ENCODE measurements at places on chromosomes 13 and 19.

- DNase-seq, result no peak
Measured at GRCh38 chr19:45428384-45429231, 4.9 kb upstream of the ERCC1 start.

- no peak for DNase-seq
Measured at GRCh38 chr13:43905435-43906031, 25.8 kb downstream of the LACC1 start.

- no peak for DNase-seq
Measured at GRCh38 chr19:3514930-3515329, 8.8 kb downstream of the FZR1 start.

DNA sequence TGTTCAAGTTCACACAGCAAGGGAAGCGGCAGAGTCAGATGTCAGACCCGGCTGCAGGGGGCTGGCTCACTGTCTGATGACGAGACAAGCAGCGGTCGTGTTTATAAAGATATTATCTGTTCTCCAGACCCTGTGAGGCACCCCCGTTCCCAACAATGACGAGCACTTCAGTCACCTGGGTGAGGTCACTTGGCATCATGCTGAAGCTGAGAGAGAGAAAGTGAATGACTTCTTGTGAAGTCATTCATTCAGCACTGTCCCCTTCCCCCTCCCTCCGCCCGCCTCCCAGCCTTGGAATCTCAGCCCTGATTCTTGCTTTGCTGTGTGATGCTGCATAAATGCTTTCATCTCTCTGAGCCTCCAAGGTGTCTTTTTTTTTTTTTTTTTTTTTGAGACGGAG, 4.9 kb upstream of the LYPD3 start:
- no peak for DNase-seq

DNA sequence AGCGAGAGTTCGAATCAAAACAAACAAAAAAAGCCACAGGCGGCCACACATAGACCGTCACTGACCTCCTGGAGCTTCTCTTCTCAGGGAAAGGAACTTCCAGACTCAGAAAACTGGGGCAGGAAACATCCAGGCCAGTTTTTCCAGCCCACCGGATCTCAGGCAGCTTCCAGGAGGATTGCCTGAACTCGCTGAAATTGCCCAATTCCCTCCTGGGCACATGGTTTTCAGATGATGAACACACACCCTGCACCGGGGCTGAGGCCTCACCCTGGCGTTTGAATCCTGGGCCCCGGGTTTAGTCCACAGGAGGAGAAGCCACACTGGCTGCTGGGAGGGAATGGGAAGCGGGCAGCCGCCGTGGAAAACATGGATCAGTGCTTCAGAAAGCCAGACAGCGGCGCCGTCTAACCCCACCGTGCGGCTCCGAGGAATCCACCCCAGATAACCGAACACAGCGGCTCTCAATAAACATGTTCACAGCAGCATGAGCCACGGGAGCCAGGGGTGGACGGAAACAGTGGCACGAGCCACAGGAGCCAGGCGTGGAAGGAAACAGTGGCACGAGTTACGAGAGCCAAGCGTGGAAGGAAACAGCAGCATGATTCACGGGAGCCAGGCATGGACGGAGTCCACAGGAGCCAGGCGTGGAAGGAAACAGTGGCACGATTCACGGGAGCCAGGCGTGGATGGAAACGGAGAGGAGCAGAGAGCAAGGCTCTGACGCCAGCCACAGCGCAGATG, 18.2 kb upstream of the PTBP1 start:
- peak; percentile 63 for DNase-seq

DNA sequence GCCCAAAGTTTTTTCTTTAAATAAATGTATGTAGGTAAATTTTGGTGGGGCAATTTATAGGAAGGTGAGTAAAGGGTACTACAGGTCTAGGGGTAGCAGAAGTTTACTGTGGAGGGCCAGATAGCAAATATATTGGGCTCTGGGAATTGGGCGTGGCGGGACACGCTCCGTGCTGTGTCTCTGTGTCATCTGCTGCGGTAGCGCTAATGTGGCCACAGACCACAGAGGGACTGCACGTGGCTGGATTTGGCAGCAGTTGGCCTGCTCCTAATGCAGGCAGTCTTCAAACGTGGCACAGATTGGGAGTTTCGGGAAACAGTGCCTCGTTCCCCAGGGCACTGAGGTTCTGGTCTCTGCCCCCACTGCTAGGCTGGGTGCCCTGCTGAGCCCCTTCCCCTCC, 16.6 kb upstream of the MYDGF start:
- DNase-seq, result peak; percentile 2

GRCh38 chr13:100674572-100674871, at the start of gene TMTC4:
TMTC4 (minus strand) TSS chr13:100674795; CDS start chr13:100670362, 4,433 bp downstream.
- DNase-seq, result no peak

- no peak for DNase-seq
Measured at GRCh38 chr19:13579388-13580060, 73.2 kb upstream of the CACNA1A start.

DNA sequence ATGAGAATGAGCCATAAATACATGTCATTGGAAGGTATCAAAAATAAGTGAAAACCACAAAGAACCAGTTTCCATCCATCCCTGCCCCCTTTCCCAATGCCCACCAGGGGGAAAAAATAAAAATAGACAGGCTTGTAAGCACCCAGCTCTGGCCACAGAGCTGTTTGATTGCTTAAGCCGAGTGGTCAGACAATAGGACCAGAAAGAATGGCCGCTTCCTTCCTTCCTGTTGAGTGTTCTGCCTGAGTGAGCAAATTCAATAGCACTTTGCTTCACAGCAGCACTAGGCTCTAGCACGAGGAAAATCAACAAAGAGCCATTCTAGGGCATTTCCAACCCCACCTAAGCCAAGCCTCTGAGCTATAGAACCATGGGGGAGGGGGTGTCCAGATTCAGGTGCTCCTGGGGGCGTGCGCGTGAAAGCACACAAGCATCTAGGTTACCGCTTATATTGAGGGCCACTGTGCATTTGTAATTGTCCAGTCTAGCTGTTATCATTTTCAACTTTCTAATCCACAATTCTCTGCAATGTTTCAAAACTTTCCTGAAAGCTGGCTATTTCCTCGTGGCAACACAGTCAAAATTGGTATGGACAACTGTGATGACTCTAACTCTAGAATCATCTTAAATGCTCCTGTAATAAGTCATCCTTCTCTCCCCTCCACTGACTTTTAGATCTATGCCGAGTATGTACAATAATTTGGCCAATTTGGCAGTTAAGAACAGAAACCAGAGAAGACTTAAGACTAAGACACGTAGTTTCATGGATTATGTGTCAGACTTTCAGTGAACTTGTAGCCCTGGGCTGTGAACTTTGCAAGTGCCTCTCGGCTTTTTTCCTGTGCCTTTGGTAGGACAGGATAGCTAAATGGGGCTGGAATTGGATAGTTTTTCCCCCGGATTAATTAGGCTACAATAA, 64.3 kb downstream of the SPRY2 start:
- no peak for DNase-seq

GRCh38 chr13:61833228-61833627, 417.6 kb upstream of the PCDH20 start:
- no peak for DNase-seq

GRCh38 chr13:26376430-26376829, 122.5 kb downstream of the CDK8 start:
- no peak for DNase-seq

DNA sequence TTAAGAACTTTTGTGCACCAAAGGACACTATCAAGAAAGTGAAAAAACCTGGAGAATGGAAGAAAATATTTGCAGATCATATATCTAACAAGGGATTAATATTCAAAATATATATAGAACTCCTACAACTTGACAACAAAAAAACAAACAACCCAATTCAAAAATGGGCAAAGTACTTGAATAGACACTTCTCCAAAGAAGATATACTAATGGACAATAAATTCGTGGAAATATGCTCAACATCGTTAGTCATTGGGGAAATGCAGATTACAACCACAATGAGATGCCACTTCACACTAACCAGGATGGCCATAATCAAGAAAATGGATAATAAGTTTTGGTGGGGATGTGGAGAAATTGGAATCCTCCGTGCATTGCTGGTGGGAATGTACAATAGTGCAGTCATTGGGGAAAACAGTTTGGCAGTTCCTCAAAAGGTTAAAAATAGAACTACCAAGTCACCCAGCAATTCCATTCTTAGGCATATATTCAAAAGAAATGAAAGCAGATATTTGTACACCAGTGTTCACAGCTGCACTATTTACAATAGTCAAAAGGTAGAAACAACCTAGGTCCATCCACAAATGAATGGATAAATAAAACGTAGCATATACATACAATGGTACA, 2.2 kb upstream of the LSR start:
- no peak for DNase-seq

DNA sequence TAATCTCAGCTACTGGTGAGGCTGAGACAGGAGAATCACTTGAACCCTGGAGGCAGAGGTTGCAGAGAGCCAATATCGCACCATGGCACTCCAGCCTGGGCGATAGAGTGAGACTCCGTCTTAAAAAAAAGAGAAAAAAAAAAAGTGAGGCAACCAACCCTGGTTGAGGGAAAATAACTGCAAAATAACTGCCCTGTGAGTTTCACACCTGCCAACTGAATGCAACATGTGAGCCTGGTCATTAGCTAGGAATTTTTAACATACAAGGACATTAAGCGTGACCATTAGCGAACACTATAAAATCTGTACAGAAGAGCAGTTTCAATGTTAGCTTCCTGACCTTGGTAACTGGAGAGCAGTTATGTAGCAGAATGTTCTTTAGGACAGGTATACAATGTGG, 2.4 kb upstream of the CCNP start:
- no peak for DNase-seq

- no peak for DNase-seq
Measured at GRCh38 chr13:104422668-104423067, 1356.5 kb upstream of the SLC10A2 start.

DNA sequence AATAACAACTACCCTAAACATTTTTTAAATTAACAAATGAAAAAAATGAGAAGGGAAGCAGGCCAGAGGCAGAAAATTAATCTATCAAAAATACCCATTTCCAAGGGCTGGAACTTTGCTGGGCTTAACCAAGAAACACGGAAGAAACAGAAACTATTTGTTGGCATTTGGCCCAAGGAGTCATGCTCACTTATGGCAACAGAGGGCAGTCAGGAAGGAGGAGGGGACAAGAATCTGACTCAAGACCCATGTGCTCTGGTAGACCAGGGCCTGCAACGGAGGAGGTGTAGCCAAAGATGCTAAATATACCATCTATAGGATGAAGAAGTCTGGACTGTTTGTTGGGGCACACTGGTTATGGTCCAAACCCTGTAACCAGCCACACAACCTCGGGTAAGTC, 496.7 kb downstream of the COG6 start:
- DNase-seq, result no peak

- no peak for DNase-seq
Measured at GRCh38 chr19:49879243-49879963, 1.9 kb downstream of the TBC1D17 start.

- DNase-seq, result no peak
Measured at GRCh38 chr13:51501096-51501495, 48.3 kb upstream of the INTS6 start.

DNA sequence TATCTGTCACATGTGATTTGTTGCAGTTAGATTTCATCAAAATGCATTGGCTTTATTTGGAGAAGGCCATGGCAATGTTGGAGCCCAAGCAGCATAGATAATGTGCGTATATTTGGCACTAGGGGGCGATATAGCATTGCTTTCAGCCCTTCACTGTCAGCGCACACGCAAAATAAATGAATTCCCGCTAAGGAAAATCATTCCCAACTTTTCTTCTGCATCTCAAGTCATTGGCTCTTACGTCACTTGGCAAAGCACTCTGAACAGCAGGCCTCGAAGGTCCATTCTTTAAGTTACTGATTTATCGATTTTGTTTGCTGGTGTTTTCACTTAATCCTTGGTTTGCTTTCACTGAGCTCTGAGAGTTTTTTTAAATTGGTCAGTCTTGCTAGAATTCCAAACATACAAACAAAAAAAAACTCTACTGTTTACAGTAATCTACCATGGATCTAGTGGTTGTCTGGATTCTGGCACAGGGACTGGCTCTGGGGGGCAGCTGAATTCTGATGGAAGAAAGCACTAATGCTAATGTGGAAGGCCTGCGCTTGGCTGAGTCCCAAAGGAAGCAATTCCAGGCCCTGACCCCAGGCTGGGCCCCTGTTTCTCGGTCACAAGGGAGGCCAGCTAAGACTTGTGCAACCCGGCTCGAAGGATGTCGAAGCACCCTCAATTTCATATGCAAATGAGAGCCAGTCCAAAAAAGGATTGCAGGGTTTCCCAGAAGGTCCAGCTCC, 97.7 kb upstream of the IPO5 start:
- peak; percentile 72 for DNase-seq

- DNase-seq, result no peak
Measured at GRCh38 chr13:42878721-42879120, 97.3 kb downstream of the FAM216B start.

DNA sequence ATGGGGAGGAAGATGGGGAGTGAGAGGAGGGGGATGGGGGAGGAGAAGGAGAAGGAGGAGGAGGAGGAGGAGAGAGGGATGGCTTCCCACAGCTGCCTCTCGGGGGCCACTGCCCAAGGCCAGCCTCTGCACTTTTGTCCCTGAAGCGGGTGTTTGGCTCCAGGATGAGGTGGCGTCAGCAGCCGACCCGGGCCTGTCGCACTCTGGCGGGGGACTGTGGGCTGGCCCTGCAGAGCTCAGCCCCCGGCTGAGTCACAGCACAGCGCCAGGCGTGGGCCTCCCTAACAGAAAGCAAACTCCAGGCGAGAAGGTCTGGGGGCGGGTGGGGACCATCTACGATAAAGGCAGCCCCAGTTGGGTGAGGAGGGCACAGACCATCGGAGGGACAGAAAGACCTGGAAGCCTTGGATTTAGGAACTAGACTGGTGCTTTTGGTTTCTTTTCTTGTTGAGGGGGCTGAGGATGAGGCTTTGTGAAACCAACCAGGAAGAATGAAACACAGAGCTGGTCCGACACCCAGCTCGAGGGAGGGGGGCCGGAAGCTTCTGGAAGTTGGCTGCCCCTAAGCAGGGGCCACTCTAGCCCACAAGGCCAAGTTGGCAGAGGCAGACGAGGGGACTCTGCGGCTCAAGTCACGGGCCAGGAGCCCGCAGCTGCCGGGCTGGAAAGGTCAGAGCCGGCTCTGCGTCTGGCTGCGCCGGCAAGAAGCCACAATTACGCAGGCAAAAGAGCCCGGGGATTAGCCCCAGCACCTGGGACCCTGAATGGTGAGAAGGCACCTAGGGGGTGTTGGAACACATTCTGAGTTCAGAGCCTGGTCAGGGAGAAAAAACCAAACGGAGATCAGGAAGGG, 18.2 kb downstream of the LSM4 start:
- peak; percentile 92 for DNase-seq

DNA sequence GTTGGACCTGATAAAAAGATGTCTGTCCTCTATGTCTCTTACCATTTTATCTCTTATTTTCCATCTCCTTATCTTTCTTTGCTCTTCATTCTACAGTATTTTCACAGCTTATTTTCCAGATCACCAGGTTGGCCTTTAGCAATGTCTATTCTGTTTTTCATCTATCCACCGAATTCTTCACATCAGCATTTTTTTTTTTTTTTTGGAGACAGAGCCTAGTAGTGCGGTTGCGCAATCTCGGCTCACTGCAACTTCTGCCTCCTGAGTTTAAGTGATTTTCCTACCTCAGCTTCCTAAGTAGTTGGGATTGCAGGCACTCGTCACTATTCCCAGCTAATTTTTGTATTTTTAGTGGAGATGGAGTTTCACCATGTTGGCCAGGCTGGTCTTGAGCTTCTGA, 49.0 kb downstream of the DNAJC15 start:
- peak; percentile 76 for DNase-seq

Data from Right ventricle myocardium inferior (tissue), 1 donor.